ENCODE measurements at places on chromosomes 16 and 17. TPM values are rescaled to one million over a fixed set of nuclear protein-coding genes. Genes with fewer than 3 reads are reported as not detected.

The ERN2 gene
- not detected for total RNA-seq

- H3K4me1 ChIP-seq: no peaks in the 10 kb centered on the region
- H3K36me3 ChIP-seq: peaks cover 16% of the 10 kb centered on the region
- no peak for DNase-seq
- H3K4me3 ChIP-seq: no peak overlapping the region
- no peaks in the 10 kb centered on the region for H3K27me3 ChIP-seq
These were observed 5.5 kb upstream of the ASGR1 start for GRCh38 chr17:7184647-7185046.

GRCh38 chr16:24984903-24985675 is 30.1 kb downstream of the ARHGAP17 start:
- H3K36me3 ChIP-seq: no peaks in the 10 kb centered on the region
- H3K4me1 ChIP-seq: peaks cover 81% of the 10 kb centered on the region
- no peaks in the 10 kb centered on the region for H3K27me3 ChIP-seq
- no peak overlapping the region for H3K4me3 ChIP-seq
- DNase-seq: no peak
- H3K27ac ChIP-seq: peak overlapping the region; percentile 83

GRCh38 chr17:77378318-77379064 is 237.7 kb downstream of the SEC14L1 start:
- H3K4me1 ChIP-seq: peaks cover 86% of the 10 kb centered on the region
- H3K27me3 ChIP-seq: no peaks in the 10 kb centered on the region
- no peaks in the 10 kb centered on the region for H3K36me3 ChIP-seq
- peak overlapping the region; percentile 31 for H3K27ac ChIP-seq
- H3K4me3 ChIP-seq: no peak overlapping the region

DNA sequence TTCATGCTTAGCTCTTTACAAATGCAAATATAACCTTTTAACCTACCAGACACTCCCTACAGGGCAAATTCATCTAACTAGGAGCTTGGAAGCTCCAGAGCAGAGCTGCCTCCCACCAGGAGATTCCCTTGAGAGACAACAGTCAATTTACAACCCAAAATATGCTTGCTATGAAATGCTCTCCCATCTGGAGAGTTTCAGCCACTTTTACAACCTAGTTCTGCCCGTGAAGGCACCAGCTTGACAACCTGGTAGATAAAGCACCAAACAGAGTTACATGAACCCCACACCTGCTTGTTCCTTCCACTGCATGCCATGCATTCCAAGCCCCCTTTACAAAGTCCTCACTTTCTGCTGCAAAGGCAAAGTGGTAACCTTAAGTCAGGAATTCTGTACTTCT is 215.3 kb upstream of the KIF2B start:
- no peaks in the 10 kb centered on the region for H3K27me3 ChIP-seq
- no peak overlapping the region for H3K4me3 ChIP-seq
- peaks cover 5% of the 10 kb centered on the region for H3K4me1 ChIP-seq
- no peak for DNase-seq
- H3K27ac ChIP-seq: no peak overlapping the region
- H3K36me3 ChIP-seq: no peaks in the 10 kb centered on the region

DNA sequence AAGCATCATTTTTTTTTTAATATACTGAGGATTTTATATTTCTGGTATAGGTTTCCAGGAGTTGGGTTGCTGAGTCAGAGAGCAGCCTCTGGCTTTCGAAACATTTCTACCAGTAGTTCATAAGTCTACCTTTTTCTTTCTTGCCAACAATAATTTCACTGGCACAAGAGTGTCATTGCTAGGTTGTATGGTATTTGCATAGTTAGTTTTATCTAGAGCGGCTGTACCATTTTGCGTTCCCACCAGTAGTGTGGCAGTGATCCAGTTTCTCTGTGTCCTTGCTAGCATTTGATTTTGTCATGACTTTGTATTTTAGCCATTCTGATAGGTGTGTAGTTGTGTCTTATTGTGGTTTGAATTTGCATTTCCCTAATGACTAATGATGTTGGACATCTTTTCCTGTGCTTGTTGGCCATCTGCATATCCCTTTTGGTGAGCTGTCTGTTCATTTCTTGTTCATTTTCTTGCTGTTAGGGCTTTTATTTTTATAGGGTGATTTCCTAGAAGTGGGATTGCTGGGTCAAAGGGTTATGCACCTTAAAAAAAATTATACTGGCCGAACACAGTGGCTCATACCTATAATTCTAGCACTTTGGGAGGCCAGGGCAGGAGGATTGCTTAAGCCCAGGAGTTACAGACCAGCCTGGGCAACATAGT is 39.9 kb downstream of the SNX29 start:
- no peak overlapping the region for H3K4me3 ChIP-seq
- no peak overlapping the region for H3K27ac ChIP-seq
- no peaks in the 10 kb centered on the region for H3K36me3 ChIP-seq
- peaks cover 26% of the 10 kb centered on the region for H3K4me1 ChIP-seq
- no peak for DNase-seq

GRCh38 chr17:9229826-9230201 is 208.5 kb downstream of the NTN1 start:
- DNase-seq: no peak
- H3K27me3 ChIP-seq: peaks cover 8% of the 10 kb centered on the region
- no peaks in the 10 kb centered on the region for H3K36me3 ChIP-seq
- H3K4me1 ChIP-seq: peaks cover 5% of the 10 kb centered on the region
- H3K4me3 ChIP-seq: no peak overlapping the region

The SLFN13 gene
- 6.4 TPM for total RNA-seq

The TP53TG3C gene
- total RNA-seq: not detected

- H3K27ac ChIP-seq: no peak overlapping the region
- no peak for DNase-seq
- H3K4me1 ChIP-seq: no peaks in the 10 kb centered on the region
- H3K27me3 ChIP-seq: peaks cover 49% of the 10 kb centered on the region
These were observed 6.4 kb upstream of the TOX3 start for GRCh38 chr16:52553322-52553721.

DNA sequence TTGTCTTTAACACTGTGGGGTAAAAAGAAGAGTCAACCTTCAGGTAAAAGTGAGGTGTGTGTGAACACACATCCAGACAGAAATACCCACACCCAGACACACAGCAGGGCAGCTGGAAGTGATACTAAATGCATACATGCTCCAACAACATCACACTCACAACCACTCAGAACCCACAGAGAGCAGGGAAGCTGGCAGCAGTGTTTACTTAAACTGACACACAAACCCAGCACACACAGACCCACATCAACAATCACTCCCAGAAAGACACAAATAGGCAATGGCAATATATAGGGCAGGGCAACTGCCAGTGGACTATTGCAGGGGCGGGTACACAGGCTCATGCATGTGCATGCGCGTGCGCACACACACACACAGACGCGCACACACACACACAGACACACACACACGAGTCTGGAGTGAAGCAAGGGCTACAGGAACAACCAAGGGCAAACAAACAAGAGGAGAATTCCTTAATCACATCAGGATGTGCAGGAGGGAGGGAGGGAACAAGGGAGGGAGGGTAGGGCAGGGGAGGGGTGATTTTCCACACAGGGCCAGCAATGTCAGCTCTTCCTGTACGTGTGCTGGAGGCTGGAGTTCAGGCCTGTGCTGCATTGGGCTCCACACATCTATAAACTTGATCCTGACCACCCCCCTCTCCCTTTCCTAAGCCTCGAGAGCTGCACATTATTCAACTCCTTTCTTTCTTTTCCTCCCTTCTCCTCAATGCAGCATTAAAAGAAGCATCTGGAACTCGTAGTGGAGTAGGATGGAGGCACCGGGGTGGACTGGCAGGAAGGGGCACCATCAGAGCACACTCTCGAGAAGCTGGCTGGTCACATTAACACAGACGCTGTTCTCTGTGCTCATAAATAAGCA is 30.1 kb downstream of the HIC1 start:
- H3K36me3 ChIP-seq: peaks cover 10% of the 10 kb centered on the region
- peak overlapping the region; percentile 80 for H3K27ac ChIP-seq
- no peak for DNase-seq
- peaks cover 52% of the 10 kb centered on the region for H3K4me1 ChIP-seq
- H3K27me3 ChIP-seq: no peaks in the 10 kb centered on the region

- no peak overlapping the region for H3K4me3 ChIP-seq
- no peak overlapping the region for H3K27ac ChIP-seq
- DNase-seq: no peak
- H3K27me3 ChIP-seq: no peaks in the 10 kb centered on the region
- peaks cover 4% of the 10 kb centered on the region for H3K4me1 ChIP-seq
These were observed 7.1 kb upstream of the RAB40C start for GRCh38 chr16:582614-583331.

DNA sequence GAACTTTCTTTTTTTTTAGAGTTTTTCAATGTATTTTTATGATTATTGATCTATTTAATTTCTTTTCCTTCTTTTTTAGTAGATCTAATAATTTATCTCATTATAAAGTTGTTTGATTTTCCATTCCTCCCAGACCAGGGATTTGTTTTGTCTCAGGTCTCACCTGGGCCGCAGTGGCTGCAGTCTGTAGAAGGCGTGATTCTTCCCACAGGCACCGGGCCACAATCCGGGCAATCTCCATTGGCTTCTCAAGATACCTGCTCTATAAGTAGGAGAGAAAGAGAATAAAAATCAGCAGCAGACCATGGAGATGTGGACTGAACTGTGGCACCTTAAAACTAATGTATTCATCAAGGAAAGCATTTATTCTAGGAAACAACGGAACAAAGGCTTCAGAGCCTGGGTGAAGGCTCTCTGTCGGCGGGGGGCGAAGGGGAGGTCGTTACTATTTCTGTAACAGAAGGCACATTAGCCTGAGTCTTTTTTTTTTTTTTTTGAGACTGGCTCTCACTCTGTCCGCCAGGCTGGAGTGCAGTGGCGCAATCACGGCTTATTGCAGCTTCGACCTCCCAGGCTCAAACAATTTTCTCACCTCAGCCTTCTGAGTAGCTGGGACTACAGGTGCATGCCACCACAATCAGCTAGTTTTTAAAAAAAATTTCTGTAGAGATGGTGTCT is 42.7 kb downstream of the STAT3 start:
- no peak overlapping the region for H3K4me3 ChIP-seq
- no peaks in the 10 kb centered on the region for H3K27me3 ChIP-seq
- DNase-seq: no peak
- H3K36me3 ChIP-seq: peaks cover 54% of the 10 kb centered on the region

The SP6 gene
- 0.16 TPM for total RNA-seq

- no peak for DNase-seq
- H3K36me3 ChIP-seq: no peaks in the 10 kb centered on the region
- peak overlapping the region; percentile 47 for H3K27ac ChIP-seq
- peaks cover 40% of the 10 kb centered on the region for H3K4me1 ChIP-seq
- no peaks in the 10 kb centered on the region for H3K27me3 ChIP-seq
- H3K4me3 ChIP-seq: no peak overlapping the region
These were observed 74.9 kb downstream of the CMIP start for GRCh38 chr16:81519301-81520150.

DNA sequence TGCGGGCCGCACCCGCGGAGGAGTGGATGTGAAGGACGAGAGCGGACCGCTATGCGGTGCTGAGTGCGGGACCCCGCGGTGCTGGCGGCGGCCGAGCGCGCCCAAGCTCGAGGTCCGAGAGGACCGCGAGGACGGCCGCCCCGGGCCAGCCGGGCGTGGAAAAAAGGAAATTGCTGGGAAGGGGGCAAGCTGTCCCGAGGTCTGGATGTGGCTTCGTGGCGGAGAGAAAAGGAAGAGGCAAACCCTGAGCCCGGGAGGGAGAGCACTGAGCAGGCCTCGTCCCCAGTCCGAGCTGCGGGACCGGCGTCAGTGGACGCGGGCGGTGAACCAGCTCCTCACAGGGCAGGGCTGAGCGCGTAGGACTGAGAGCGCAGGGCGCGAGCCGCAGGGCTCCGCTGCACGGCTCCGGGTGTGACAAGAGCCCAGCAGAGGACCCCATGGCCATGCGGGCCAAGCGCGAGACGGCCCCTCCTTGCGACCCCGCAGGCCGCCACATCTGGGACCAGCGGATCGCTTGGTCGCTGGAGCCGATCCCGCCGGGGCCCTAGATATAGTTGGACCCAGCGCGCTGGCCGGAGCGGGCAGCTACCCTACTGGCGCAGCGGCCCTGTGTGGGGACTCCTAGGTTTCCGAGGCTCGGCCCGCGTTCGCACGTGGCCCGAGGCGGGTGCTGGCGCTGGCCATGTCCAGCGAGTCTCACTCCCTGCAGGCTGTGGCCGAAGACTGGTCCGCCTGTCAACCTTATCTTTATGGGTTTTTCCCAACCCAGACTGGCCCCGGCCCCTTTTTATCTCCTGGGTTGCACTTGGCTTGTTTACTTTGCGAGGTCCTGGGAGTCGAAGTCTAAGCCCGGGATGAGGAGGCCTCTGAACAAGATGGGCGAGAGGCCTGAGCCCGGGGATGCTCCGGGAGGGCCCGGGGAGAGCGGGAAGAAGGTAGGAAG is 2.4 kb downstream of the TBX4 start:
- H3K4me1 ChIP-seq: peaks cover 27% of the 10 kb centered on the region
- H3K27me3 ChIP-seq: peaks cover 72% of the 10 kb centered on the region
- peak overlapping the region; percentile 39 for H3K4me3 ChIP-seq
- H3K36me3 ChIP-seq: peaks cover 4% of the 10 kb centered on the region

DNA sequence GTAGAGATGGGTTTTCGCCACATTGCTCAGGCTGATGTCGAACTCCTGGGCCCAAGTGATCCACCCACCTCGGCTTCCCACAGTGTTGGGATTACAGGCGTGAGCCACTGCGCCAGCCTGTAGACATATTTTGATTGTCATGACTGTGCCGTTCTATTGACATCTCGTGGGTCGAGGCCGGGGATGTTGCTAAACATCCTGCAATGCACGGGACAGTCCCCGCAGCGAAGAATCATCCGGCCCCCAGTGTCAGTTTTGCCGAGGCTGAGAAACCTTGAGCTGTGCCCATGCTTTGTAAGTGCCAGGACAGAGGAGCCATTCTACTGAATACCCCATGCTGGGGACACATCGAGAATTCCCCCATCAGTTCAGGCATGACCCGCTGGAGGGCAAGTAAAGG is 69.1 kb upstream of the GSE1 start:
- no peak for DNase-seq
- no peaks in the 10 kb centered on the region for H3K27me3 ChIP-seq
- H3K27ac ChIP-seq: no peak overlapping the region
- H3K36me3 ChIP-seq: no peaks in the 10 kb centered on the region
- H3K4me3 ChIP-seq: no peak overlapping the region

The MXRA7 gene
- 187 TPM for total RNA-seq

- no peak for DNase-seq
- H3K27ac ChIP-seq: no peak overlapping the region
- peaks cover 5% of the 10 kb centered on the region for H3K27me3 ChIP-seq
- H3K36me3 ChIP-seq: no peaks in the 10 kb centered on the region
- H3K4me3 ChIP-seq: no peak overlapping the region
These were observed 17.2 kb downstream of the GINS3 start for GRCh38 chr16:58409316-58409973.

The CA10 gene
- not detected for total RNA-seq

- H3K4me1 ChIP-seq: peaks cover 11% of the 10 kb centered on the region
- no peaks in the 10 kb centered on the region for H3K36me3 ChIP-seq
- no peak overlapping the region for H3K27ac ChIP-seq
- peaks cover 12% of the 10 kb centered on the region for H3K27me3 ChIP-seq
These were observed 13.6 kb downstream of the OR1D5 start for GRCh38 chr17:3049705-3050295.

- no peak for DNase-seq
- peaks cover 19% of the 10 kb centered on the region for H3K36me3 ChIP-seq
- H3K27ac ChIP-seq: peak overlapping the region; percentile 82
- H3K4me1 ChIP-seq: peaks cover 25% of the 10 kb centered on the region
These were observed 114.9 kb downstream of the TRIM37 start for GRCh38 chr17:58991718-58992331.
